ENCODE measurements at places on chromosomes 7 and 10.

DNA sequence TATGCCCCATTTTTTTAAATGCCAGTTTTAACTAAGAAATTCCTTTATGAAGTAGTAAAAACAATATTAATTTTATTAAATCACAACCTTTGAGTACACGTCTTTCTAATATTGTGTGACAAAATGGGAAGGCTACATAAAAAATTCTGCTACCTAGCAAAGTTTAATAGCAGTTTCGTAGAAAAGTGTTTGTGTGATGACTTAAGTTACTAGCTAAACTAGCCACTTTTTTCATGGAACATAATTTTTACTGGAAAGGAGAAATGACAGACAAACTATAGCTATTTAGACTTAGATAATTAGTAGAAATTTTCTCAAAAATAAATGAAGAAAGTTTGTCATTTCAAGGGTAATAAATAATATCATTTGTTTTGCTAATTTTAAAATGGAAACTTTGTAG lies 153.1 kb downstream of the GPAM start:
- DNase-seq, result no peak

GRCh38 chr10:86585037-86585929 lies 63.7 kb upstream of the WAPL start:
- DNase-seq, result peak; percentile 71

- no peak for DNase-seq
Measured at GRCh38 chr10:62237966-62238365, 30.7 kb downstream of the RTKN2 start.

DNA sequence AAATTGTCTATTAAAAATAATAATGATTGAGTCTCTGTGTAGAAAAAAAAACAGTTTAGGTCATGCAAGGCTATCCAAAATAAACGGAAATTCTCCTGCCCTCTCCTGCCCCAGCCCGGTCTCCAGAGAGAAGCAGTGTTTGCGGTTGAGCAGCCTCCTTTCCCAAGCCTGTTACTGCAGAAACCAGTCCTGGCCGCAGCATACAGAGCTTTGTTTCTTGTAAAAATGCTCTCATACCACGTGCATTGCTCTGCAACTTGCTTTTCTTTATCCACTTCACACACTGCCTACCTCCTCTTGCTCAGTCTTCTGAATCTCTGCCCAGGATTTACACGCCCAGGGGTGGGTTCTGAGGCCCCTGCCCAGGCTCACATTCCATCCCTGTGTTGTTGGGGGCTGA lies 34.4 kb upstream of the CUL1 start:
- no peak for DNase-seq

- DNase-seq, result no peak
Measured at GRCh38 chr7:17524746-17525145, 226.3 kb downstream of the AHR start.

DNA sequence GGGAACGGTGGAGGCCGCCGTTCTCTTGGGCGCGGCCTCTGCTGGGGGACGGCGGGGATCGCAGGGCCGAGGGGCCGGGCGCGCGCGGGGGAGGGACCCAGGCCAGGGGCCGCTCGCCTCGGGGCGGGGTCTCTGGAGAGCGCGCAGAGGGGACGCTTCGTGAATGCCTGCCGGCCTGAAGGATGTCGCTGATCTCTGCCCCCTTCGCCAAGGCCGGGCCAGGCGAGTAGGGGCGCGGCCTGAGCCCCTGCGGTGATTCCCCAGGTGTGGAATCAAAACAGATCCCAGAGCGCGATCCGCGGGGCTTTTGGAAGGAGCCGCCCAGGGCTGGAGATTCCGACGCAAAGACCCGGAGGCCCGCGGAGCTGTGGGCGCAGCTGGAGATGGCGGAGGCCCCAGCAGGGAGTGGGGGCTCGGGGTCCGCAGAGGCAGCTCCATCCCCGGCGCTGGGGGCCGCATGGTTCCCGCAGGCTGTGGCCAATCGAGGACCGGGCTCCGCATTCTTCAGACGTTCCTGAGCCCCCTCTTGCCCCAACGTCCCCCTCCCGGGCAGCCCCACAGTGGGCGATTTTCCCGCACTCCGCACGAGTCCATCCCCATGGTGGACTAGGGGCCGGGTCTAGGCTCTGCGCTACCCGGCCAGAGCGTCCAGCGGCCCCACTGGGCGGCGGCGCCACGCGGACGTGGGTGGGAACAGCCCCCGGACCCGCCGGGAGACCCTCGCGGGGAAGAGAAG lies 166.0 kb downstream of the ACTR3B start:
- no peak for DNase-seq

DNA sequence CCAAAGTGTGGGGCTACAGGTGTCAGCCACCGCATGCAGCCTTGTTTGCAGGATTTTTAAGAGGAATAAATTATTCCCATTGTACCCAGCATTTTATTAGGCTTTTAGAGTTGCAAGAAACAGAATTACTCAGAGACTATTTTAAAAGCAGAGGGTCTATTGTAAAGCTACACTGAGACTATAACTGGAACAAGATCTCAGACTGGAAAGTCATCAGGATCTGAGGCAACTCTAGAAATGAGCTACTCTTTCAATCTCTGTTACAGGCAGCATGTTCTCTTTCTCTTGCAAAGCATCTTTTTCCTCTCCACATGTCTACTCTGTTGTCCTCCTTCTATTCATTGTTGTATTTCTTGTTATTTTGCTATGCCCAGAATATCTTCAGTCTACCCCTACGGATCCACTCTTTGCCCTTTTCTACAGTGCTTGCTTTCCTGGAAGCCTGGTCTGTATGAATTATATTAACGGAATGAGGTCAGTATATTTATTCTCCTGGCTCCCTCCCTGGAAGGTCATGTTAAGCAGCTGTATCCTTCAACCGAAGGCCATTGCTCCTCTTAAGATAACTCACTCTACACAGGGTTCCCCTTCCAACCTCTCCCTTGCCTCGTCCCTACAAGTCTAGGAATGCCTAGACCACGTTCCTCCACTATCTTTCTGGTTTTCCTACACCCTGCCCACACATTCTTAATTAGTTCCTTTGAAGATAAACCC lies 27.7 kb upstream of the MICU1 start:
- no peak for DNase-seq

DNA sequence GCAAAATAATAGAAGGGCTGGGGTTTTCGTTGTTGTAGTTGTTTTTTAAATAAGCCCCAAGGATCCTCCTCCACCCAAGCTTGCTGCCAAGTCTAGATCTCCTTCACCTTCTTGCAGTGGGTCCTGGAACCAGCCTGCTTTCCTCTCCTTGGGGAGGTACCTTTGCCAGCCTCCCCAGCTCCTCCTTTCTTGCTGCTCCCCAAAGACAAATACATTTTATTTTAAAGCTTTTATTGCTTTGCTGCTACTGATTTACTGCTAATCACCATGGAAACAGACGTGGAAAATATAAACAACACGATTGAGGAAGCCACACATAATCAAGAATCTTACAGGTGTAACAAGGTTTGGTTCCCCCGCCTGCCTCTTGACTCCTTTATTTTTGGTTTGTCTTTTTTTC lies 17.4 kb upstream of the SLF2 start:
- no peak for DNase-seq

GRCh38 chr7:147519062-147519461 lies 1071.5 kb upstream of the C7orf33 start:
- no peak for DNase-seq

DNA sequence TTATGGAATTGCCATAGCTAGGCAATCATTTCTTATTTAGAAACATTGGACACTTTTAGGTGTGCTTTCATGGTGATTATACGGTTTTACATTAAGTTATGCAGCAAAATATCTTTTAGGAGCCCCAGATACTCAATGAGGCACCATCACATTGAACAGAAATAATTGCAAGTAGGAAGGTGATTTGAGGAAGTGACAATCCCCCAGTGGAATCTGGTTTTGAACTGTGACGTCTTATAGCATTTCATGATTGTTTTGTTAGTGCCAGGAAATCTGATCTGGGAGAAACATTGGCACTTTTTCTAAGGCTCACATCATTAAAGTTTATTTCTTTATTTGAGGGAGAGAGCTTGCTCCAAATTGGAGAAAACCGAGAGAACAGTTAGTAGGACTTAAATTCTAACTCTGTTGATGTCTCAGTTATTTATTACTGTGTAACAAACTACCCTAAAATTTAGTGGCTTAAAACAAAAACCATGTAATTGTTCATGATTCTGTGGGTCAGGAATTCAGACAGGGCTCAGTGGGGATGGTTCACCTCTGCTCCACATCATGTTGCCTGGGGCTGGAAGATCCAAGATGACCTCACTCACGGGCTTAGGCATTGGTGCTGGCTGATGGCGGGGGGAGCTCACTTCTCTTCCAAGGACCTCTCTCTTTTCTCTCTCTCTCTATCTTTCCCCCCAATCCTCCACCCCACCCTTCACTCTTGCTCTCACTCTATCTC lies 78.2 kb upstream of the STEAP1B start:
- DNase-seq, result no peak

GRCh38 chr7:42152329-42153205 lies 84.4 kb downstream of the GLI3 start:
- DNase-seq, result no peak

GRCh38 chr10:24344695-24345463 lies 135.9 kb downstream of the KIAA1217 start:
- DNase-seq, result no peak

GRCh38 chr7:24024276-24025068 lies 259.5 kb upstream of the NPY start:
- no peak for DNase-seq

DNA sequence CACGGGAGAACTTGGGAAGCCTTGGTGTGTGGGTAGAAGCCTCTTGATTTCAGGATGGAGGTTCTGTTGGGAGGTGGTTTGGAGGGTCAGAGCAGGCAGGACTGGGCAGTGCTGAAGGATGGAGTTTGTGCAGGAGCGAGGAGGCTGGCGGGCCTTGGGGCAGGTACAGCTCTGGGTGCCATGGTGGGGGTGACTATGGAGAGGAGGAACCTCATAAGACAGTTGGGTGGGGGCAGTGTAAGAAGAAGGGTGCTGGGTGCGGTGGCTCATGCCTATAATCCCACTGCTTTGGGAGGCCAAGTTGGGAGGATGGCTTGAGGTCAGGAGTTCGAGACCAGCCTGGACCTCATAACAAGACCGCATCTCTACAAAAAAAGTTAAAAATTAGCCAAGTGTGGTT lies 54.7 kb upstream of the GTF2IRD1 start:
- no peak for DNase-seq

GRCh38 chr7:4058158-4058557 lies 623.9 kb upstream of the FOXK1 start:
- DNase-seq, result no peak

- no peak for DNase-seq
Measured at GRCh38 chr7:38311329-38311937, 38.0 kb upstream of the TARP start.

- no peak for DNase-seq
Measured at GRCh38 chr7:17247357-17247756, 51.1 kb upstream of the AHR start.

- DNase-seq, result no peak
Measured at GRCh38 chr10:132306343-132306685, 1.4 kb downstream of the STK32C start.

- DNase-seq, result peak; percentile 18
Measured at GRCh38 chr7:6271060-6271658, 1.3 kb downstream of the CYTH3 start.

DNA sequence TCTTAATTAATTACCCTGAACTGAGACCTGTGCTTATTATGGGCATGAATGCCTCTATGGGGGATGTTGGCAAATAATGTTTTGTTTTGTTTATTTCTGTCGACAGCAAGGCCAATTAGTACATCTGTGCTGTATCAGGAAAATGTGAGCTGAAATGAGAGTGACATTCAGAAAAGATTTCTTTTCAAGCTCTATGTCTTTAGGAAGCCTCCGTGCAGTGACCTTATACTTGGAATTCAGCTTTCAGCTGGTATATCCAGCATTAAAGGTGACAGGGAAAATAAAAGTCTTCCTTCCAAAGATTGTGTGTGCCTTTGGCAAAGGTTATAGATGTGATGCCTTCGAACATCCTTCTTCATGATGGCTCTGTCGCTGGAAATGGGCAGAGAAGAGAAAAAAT lies 1061.1 kb downstream of the SORCS3 start:
- DNase-seq, result no peak

DNA sequence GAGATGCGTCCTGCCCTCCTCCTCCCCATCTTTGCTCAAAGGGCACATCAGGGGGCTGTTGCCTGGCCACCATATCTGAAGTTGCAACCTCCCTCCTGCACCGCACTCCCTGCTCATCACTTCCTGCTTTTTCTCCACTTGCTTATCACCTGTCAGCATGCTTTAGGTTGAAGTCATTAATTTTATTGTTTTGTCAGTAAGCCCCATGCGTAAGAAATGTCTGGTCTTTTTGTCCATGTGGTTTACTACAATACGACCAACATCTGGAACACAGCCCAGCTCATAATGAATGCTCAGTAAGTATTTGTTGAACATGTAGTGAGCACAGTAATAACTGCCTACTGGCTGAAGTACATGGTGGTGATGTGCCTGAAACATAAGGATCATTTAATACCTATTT lies 71.6 kb upstream of the GJD4 start:
- no peak for DNase-seq

DNA sequence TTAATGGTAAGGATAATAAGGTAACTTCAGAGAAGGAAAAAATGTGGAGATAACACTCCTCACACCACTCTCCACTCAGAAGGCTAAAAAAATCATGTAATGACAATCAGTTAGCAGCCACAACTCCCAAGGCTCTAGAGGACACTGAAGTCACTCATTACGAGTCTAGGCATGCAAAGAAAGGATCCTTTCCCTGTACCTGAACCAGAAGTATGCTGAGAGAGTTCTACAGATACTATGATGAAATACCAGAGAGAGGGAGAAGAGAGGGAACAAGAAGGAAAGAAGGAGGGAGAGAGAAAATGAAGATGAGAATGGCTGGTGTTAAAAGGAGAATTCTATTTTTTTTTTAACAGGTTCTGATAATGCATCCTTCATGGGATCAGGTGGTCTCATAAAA lies 224.3 kb upstream of the PLXNA4 start:
- no peak for DNase-seq

DNA sequence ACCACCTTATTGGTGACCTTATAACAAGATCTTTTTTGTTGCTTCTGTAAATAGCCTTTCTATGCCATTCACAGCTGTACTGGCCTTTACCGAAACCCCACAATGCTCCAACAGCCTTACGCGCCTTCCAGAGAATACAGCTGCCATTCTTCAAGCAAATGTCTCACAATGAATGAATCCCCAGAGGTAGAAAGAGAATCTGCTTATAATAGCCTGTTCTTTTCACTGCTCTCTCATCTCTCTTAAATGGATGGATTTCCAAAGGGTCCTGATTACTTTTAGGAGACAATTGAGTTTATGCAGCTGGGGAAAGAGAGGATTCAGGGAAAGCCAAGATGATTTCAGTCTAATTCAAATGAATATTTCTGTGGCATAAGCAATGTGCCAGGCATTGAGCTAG lies 183.1 kb upstream of the PDE1C start:
- DNase-seq, result no peak

Measured in activated CD4-positive, alpha-beta T cell treated with anti-CD3 and anti-CD28 coated beads, Interleukin-2, amount 50 U/mL, for 48 hours (primary cell).